ENCODE measurements at places on chromosomes 4 and X. TPM values are rescaled to one million over a fixed set of nuclear protein-coding genes. Genes with fewer than 3 reads are reported as not detected.

DNA sequence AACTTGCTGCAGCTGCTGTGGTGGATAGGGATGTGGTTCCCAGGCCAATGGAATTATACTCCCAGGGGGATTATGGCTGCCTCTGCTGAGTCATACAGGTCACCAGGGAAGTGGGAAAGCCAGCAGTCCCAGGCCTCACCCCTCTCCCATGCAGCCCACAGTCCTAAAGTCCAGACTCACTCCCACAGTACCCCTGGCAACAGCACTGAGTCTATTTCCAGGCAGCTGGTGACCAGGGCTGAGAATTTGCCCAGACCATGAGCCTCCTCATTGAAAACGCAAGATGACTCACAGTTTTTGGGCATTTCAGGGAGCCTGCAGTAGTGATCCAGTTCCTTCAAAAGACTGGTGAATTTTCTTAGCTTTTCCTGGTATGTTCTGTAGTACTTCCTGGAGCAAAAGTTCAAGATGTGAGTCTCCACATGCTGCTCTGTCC, 137.6 kb downstream of the NPNT start:
- H3K27me3 ChIP-seq: peaks cover 3% of the 10 kb centered on the region
- no peak overlapping the region for H3K4me3 ChIP-seq
- no peaks in the 10 kb centered on the region for H3K36me3 ChIP-seq
- H3K4me1 ChIP-seq: no peaks in the 10 kb centered on the region

GRCh38 chr4:57865264-57865663, 755.1 kb upstream of the IGFBP7 start:
- no peaks in the 10 kb centered on the region for H3K27me3 ChIP-seq
- H3K27ac ChIP-seq: no peak overlapping the region
- no peak for DNase-seq
- H3K4me1 ChIP-seq: no peaks in the 10 kb centered on the region
- no peaks in the 10 kb centered on the region for H3K36me3 ChIP-seq

DNA sequence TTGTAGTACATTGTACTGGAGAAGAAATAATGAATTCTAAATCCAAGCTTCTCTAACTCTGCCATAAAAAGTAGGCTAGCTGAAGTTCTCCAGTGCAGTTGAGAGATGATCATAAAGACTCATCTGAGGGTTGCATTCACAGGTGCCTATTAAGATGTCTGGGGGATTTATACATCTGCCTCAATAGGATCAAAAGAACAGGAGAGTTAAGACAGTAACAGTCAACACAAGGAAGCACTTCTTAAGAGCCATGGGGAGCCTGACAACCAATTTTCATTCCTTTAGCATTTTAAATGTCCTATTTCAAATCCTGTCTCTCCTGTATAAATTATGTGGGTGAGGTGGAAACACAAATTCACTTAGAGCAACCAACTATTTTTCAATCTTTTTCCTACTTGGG, 432.4 kb upstream of the NWD2 start:
- no peak for DNase-seq
- no peak overlapping the region for H3K27ac ChIP-seq
- no peak overlapping the region for H3K4me3 ChIP-seq
- H3K4me1 ChIP-seq: no peaks in the 10 kb centered on the region
- no peaks in the 10 kb centered on the region for H3K36me3 ChIP-seq

Gene PF4V1
- total RNA-seq: not detected

Gene RPS3A
- 1,755 TPM for total RNA-seq

Gene SASH3
- total RNA-seq: 254 TPM

DNA sequence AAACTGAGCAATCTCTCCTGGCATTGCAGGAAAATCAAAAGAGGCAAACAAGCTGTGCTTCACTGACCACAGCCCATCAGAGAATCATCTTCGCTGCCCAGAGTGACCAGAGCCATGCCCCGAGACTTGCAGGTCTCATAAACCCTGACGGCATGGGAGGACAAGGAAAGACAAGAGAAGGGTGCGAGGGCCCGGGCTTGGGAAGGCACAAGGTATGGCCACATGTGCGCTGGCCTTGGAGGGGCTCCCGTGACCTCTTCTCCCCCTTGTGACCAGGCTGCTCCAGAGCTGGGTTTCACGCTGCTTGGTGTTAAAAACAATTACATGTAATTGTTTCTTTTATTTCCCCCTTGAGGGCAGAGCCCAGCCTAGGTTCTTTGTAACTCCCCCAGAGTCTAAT, 20.8 kb downstream of the DCTD start:
- no peak for DNase-seq
- no peak overlapping the region for H3K27ac ChIP-seq
- no peaks in the 10 kb centered on the region for H3K27me3 ChIP-seq
- H3K4me3 ChIP-seq: no peak overlapping the region

Gene FRMPD3
- not detected for total RNA-seq

Gene CTAG2
- total RNA-seq: not detected

Gene ADH1A
- total RNA-seq: not detected

Gene IL21
- total RNA-seq: 0.69 TPM

Gene RTL9
- total RNA-seq: not detected

GRCh38 chrX:36414056-36414455, 494.5 kb downstream of the CFAP47 start:
- no peak for DNase-seq
- no peaks in the 10 kb centered on the region for H3K4me1 ChIP-seq
- H3K36me3 ChIP-seq: no peaks in the 10 kb centered on the region
- no peak overlapping the region for H3K27ac ChIP-seq

- H3K4me3 ChIP-seq: no peak overlapping the region
- H3K36me3 ChIP-seq: no peaks in the 10 kb centered on the region
- no peaks in the 10 kb centered on the region for H3K4me1 ChIP-seq
- DNase-seq: peak; percentile 7
- no peaks in the 10 kb centered on the region for H3K27me3 ChIP-seq
- no peak overlapping the region for H3K27ac ChIP-seq
These were observed 195.8 kb downstream of the PDHA2 start for GRCh38 chr4:96035727-96036126.

Gene CXorf49
- not detected for total RNA-seq

DNA sequence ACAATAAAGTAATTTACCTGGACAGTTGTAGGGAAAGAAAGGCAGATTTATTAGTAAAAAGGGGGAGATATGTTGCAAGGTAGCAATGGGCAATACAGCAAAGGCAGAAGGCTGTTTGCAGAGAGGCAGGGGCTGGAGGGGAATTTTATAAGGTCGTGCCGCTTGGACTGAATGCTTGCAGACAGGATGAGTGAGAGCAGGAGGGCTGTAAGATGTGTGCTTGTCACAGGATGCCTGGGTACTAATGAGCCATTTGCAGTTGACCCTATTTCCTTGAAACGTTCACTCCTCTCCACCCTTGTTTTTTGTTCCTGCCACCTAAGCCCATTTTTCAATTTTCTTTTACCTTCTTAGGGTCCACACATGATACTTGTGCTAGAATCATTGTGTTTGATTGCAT, 214.7 kb downstream of the TRAM1L1 start:
- no peaks in the 10 kb centered on the region for H3K36me3 ChIP-seq
- DNase-seq: no peak
- no peak overlapping the region for H3K4me3 ChIP-seq
- H3K27ac ChIP-seq: no peak overlapping the region
- no peaks in the 10 kb centered on the region for H3K27me3 ChIP-seq

- H3K27me3 ChIP-seq: no peaks in the 10 kb centered on the region
- H3K36me3 ChIP-seq: peaks cover 3% of the 10 kb centered on the region
- H3K4me3 ChIP-seq: no peak overlapping the region
These were observed 4.7 kb downstream of the SPARCL1 start for GRCh38 chr4:87524456-87524855.

Gene FAM9C
- total RNA-seq: not detected

GRCh38 chr4:184346682-184347081, 127.7 kb downstream of the IRF2 start:
- DNase-seq: no peak
- peaks cover 18% of the 10 kb centered on the region for H3K4me1 ChIP-seq
- no peaks in the 10 kb centered on the region for H3K36me3 ChIP-seq
- H3K27ac ChIP-seq: no peak overlapping the region
- no peak overlapping the region for H3K4me3 ChIP-seq

Gene RENBP
- total RNA-seq: 14.2 TPM

- H3K4me3 ChIP-seq: no peak overlapping the region
- no peaks in the 10 kb centered on the region for H3K4me1 ChIP-seq
- no peaks in the 10 kb centered on the region for H3K36me3 ChIP-seq
- no peak for DNase-seq
- no peak overlapping the region for H3K27ac ChIP-seq
These were observed 14.4 kb upstream of the VCX start for GRCh38 chrX:7828594-7828993.

Measured in activated CD4-positive, alpha-beta T cell treated with anti-CD3 and anti-CD28 coated beads, Interleukin-2, amount 10 ng/mL, durations not matched to agents 7 days and 5 days (primary cell).